Urothelium cell line (cell line): ENCODE measurements at places on chromosomes 2 and 18.

- DNase-seq, result no peak
Measured at GRCh38 chr2:225122583-225123486, 80.6 kb upstream of the DOCK10 start.

DNA sequence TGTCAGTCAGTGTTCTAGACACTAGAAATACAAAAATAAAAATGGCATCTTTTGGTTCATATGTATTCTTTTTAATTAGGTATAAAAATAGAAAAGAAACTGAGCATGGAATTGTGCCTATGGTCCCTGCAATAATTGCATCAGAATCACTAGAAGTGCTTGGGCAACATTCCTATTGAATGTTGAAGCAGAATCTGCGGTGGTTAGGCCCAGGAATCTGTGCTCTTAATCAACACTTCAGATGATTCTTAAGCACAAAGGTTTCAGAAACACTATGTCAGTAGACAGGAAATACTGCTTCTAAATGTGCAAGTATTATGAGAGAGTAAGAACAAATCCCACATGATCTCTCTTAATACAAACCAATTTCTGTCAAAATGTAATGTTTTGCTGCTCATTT is 20.3 kb upstream of the RBBP8 start:
- no peak for DNase-seq

- DNase-seq, result no peak
Measured at GRCh38 chr2:8986327-8986976, 17.0 kb downstream of the MBOAT2 start.

- no peak for DNase-seq
Measured at GRCh38 chr2:127039387-127040031, 67.4 kb downstream of the BIN1 start.

DNA sequence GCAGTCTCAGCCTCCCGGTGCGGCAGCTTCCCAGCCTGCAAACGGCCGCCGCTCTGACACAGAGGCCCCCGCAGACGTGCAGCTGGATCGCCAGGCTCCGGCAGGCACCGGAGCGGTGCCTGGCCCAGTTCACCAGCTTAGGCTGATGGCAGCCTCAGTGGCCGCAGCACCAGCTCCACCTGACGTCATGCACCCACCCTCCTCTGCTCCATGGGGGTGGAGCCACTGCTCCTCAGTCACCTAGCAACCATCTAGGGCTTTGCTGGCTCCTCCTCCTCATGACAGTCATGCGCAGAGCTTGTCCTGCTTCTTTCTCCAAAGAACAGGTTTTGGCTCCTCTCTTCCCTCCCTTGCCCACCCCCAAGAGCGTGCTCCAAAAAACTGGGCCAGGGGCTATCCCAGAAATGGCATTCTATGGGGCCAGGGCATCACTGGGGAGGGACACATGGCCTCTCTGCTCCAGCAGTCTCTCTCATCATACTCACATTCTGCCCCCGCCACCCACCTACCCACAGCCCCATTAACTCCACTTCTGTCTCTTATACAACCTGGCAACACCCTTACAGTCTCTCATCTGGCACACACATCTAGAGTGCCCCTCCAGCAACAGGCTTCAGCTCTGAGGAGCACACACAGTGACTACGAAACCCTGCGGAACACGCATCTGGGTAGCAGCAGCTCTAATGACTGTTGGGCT is 5.5 kb downstream of the DCTN1 start:
- peak; percentile 26 for DNase-seq

DNA sequence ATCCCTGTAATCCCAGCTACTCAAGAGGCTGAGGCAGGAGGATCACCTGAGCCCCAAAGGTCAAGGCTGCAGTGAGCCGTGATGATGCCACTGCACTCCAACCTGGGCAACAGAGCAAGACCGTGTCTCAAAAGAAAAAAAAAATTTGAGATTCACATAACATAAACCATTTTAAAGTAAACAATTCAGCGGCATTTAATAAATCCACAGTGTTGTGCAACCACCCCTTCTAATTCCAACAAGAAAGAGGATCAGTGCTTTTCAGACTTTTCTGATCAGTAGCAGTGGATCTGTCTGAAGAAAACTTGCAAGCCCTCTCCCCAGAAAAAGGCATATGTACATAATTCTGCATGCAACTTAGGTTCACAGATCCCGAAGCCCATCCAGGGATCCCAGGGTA is 7.2 kb upstream of the SAG start:
- DNase-seq, result no peak

GRCh38 chr2:10009811-10010781 is 33.3 kb upstream of the KLF11 start:
- DNase-seq, result peak; percentile 49

- peak; percentile 20 for DNase-seq
Measured at GRCh38 chr18:57437402-57437765, 2.2 kb downstream of the ONECUT2 start.

DNA sequence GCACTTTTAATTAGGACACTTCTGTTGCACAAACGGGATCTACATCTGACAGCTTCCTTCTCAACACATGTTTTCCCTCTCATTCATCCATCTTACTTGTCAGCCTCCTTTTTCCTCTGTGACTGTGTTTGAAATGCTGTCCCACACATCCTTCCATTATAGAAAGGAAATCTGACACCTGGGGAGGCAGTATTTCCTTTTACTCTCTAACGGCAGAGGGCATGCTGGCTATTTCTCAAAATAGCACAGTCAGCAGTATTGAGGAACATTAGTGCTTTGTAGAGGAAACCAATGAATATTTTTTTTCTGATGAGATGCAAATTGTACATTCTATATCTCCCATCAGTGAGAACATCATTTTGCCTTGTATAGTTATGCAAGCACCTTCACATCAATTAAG is 668.7 kb downstream of the SLC4A3 start:
- no peak for DNase-seq

DNA sequence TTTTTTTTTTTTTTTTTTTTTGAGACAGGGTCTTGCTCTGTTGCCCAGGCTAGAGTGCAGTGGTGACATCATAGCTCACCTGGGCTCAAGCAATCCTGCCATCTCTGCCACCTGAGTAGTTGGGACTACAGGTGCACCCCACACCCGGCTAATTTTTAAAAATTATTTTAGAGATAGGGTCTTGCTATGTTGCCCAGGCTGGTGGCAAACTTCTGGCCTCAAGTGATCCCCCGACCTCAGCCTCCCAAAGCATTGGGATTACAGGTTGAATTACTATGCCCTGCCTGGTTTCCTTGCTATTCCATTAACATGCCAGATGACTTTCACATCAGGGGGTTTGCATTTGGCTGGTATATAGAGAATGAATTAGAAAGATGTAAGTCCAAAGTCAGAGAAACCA is 253.2 kb downstream of the CAMKMT start:
- DNase-seq, result no peak

DNA sequence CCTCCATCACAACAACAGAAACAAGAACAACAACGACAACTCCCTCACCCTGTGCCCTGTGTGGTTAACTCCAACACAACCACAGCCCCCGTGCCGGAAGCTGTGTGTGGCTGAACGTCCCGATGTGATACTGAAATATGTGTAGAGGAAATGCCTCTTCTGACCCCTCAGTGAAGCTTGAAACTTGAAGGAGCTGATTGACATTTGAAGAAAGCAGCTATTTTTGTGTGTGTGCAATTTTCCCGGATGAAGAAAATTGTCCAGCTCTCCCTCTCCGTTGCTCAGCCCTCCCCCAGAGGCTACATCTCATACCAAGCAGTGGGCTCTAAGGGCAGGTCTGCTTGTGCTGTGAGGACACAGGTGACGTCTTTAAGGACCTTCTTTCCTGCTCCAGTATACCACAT is 173.8 kb downstream of the ICOS start:
- DNase-seq, result peak; percentile 23

GRCh38 chr2:9655441-9656269 is 24.9 kb upstream of the YWHAQ start:
- DNase-seq, result no peak

GRCh38 chr2:149027590-149028250 is 10.8 kb upstream of the LYPD6B start:
- DNase-seq, result peak; percentile 49

GRCh38 chr2:145352484-145352883 is 832.6 kb upstream of the ZEB2 start:
- no peak for DNase-seq

- peak; percentile 23 for DNase-seq
Measured at GRCh38 chr2:136764452-136765255, 691 bp upstream of the THSD7B start.

DNA sequence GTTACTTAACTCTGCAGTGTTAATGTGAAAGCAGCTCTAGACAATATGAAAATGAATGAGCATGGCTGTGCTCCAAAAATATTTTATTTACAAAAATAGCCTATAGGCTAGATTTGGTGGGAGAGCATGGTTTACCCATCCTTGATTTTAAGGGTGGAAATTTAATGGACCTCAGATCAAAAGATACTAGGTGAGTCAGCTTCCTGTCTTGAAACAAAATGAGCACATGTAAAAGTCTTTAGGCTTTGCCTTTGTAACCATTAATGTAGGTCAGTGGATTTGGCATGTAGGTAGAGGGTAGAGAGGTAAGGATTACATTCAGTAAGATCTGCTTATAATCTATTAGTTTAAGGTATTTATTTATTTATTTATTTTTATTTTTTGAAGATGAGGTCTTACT is 72.7 kb downstream of the GREB1L start:
- DNase-seq, result peak; percentile 13

- no peak for DNase-seq
Measured at GRCh38 chr18:55504808-55505207, 83.2 kb downstream of the TCF4 start.

GRCh38 chr2:47777277-47777937 is 5.5 kb upstream of the MSH6 start:
- DNase-seq, result no peak

- no peak for DNase-seq
Measured at GRCh38 chr2:107062173-107062572, 176.2 kb upstream of the ST6GAL2 start.

- DNase-seq, result no peak
Measured at GRCh38 chr2:74414441-74414840, 7.0 kb downstream of the C2orf81 start.

DNA sequence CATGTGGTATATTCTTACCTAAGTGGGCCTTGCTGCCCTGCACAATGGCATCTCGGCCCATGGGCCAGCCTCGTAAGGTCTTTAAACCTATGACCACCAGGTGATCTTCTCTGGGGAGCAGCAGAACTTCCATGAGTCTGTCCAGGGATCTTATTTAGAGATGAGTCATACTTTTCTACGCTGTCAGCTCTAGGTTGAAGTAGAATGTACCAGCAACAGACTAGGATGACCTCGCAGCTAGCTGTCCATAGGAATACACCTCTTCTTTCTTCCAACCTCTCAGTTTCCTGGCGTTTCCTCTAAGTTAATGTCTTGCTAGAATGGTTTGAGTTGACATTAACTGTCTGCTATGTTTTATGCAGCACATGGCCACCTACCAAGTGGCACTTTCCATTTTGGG is 15.6 kb upstream of the CXCR4 start:
- peak; percentile 25 for DNase-seq

GRCh38 chr2:41948397-41948763 is 99.4 kb upstream of the PKDCC start:
- DNase-seq, result no peak

GRCh38 chr2:35963824-35964223 is 391.8 kb upstream of the CRIM1 start:
- no peak for DNase-seq

DNA sequence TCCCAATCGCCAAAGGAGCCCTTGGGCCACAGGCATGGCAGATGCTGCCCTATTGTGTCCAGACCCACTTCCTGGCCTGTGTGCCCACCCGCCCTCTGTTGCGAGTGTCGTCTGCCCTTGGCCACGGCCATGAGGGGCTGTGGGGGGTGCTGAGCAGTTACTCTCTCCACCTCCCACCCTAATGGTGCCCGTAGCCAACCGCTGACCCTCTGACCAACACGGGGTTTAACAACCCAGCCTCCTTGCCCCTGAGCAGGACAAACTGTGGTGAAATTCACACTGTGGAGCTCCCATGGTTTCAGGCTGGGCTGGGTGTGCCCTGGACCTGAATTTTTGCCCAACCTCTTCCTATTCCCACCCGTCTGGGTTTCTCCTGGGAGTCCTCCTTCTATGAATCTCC is 145.7 kb upstream of the HDAC4 start:
- DNase-seq, result no peak

GRCh38 chr2:219278655-219279150 is 463 bp upstream of the DNAJB2 start:
- DNase-seq, result no peak

GRCh38 chr2:219525533-219526232 is 11.4 kb downstream of the ASIC4 start:
- no peak for DNase-seq

DNA sequence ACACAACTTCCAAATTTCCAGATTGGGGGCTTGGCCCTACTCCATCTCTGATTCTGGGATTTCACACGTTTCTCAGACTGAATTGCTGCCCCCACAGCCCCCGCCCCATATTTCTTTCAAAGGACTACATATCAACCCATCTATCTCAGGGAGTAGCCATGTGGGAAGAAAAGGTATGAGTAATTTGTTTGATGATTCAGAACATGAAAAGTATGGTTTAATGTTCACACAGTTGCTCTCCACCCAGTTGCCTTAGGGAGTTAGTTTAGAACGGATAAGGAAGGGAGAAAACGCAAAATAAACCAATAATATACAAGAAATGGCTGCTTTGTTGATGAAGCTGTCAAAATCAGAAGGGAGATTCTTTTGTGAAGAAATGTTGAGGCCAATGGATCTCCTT is 145.1 kb downstream of the PIEZO2 start:
- DNase-seq, result no peak

DNA sequence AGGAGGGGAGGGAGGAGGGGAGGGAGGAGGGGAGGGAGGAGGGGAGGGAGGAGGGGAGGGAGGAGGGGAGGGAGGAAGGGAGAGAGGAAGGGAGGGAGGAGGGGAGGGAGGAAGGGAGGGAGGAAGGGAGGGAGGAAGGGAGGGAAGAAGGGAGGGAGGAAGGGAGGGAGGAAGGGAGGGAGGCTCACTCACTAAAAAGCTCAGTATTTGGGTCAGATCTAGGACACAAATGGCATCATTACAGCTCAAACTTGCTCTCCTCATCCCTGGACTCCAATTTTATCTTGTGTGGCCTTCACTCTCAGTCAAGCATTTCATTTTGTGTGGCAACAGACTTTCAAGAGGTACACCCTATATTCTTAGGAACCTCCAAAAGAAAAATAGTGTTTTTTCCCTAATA is 435.4 kb downstream of the IRS1 start:
- DNase-seq, result no peak

DNA sequence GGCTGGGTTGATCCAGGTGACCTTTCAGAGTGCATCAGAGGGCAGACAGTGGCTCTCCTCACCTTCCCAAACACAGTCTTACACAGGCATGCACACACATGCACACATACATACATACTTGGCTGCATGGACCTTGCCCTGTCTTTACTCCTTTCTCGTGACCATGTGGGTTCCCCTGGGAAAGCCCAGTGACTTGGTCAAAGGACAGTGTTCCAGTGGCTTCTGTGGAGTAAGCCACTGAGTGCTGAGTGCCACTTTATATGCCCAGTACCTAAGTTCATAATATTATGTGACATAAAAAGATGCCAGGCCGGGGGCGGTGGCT is 249.4 kb downstream of the MYCN start:
- DNase-seq, result no peak

GRCh38 chr18:990197-990596 is 85.5 kb downstream of the ADCYAP1 start:
- DNase-seq, result no peak

- no peak for DNase-seq
Measured at GRCh38 chr2:587087-587960, 89.9 kb downstream of the TMEM18 start.
